Ecto neural progenitor cell (in vitro differentiated cells): ENCODE measurements at places on chromosomes 7 and 10.

DNA sequence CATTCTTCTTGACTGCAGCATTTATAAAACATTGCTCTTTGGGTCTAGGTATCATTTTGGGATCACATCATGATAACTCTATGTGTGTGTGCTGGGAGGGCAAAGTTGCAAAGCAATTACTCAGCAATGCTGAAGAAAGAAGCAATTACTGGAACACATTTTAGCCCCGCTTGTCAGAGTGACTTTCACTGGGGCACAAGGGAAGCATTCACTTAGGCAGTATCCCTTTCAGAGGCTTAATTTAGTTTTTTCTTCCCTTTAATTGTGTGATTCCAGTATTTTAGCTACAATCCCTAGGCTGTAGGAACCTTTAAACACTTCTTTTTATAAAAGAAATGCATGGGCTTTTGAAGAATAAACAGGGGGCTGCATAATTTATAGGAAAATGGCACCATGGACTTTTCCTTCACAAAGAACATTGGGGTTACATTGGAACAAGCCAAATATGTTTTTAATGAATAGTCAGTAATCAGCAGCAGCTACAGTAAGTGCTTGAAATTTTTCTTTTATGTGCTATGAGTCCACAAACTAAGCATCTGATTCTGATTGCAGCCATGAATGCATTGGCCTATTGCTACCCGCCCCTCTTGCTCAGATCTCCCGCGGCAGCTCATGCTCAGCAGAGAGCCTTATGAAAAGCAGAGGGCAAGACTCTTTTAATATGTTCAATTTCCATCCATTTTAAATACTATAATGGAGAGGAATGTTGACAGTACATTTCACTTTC is 51.2 kb upstream of the NXPH1 start:
- DNase-seq: no peak

DNA sequence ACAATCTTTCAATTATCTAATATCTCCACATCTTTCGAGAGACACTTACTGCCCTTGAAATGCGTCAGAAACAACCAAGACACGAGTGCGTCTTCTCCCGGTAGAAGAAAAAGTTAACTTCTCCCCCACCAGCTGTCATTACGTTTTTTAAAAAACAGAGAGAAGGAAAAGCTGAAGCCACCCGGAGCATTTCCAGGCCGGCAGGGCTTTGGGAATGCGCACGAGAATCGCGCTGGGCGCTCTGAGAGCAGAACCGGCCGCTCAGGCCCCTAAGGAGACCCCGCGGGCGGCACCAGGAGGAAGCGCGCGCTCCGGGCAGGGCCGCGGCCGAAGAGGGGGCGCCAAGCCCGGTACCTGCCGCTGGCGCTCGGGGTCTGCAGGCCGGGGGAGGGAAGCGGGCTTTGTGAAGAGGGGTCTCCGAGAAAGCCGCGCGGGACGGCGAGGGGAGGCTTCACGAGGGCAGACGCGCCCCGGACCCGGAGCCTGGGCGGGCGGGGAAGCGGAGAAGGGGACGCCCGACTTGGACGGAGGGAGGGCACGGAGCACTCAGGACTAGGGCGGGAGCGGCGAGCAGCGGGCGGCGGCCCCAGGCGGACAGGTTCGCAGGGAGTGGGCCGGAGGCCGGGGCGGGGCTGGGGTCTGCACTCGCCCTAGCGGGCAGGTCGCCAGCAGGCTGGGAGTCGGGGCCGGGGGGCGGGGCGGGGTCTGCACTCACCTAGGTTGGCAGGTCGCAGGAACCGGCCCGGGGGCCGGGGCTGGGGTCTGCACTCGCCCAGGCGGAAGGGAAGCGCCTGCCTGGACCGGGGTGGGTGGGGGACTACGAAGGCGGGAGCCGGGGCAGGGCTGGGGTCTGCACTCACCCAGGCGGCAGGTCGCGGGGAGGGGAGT is 932 bp downstream of the ESYT2 start:
- peak; percentile 78 for DNase-seq

DNA sequence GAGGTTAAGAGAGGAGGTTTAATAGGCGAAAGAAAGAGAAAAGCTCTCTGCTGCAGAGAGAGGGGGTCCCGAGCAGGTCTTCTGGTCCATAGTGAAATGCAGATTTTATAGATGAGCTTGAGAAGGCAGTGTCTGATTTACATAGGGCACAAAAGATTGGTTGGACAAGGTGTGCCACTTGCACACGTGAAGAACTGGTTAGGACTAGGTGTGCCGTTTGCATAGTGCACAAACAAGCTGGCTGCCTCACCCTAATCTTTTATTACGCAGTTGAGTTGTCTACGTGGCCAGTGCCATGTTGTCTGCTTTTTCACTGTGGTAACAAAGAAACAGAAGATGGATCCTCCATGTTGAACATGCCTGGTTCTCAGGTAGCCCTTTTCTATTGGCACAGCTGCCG is 82.6 kb downstream of the AMPH start:
- no peak for DNase-seq

- DNase-seq: no peak
Observed at GRCh38 chr7:149196151-149196704, 882 bp downstream of the ZNF282 start.

GRCh38 chr7:129569811-129570215 is 41.7 kb upstream of the NRF1 start:
- no peak for DNase-seq

GRCh38 chr7:105315357-105315756 is 73.4 kb downstream of the SRPK2 start:
- no peak for DNase-seq

DNA sequence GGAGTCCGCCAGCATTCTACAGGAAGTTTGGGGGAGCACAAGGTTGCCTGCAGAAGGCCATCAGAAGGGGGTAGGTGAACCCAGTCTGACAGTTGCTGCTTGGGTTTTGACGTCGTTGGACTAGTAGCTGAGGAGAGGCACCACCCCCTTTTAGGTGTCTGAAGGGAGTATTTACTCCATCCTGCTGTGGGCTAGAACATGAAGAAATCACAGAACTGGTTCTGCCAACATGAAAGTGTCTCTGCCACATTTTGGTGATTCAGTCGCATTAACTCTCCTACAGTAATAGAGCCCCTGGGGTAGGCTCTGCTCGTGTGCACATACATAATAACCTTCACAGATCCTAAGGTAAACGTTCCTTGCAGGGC is 834 bp upstream of the TRIL start:
- no peak for DNase-seq

GRCh38 chr7:24442170-24442777 is 131.0 kb upstream of the PALS2 start:
- no peak for DNase-seq

DNA sequence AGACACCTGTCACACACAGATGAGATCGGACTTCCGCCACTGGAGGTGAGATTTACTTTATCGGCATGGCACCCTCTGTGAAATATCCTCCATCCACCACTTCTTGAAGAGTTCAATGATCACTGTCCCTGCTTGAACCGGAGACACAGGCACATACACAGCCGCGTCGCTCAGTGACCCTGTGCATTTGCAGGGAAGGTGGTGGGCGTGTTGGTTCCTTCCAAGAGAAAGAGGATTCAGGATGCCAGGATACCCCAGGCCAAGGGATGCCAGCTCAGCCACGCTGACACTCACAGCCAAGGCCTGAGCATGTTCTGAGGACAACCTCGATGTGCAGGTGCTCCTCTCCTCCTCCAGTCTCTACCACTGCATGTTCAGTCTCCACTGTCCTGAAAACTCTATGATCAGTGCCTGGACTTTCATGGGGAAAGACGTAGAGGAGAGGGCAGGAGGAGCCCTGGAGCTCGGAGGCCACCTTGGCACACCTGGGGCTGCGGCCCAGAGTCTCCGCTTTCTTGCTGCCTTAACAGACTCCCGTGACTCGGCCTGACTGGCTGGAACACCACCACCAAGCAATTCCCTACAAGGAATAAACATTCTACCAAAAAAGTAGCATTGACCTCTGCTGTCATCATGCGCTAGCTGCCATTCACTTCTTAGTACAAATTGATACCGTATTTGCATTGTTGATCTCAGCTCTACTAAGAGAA is 115.2 kb downstream of the TCERG1L start:
- peak; percentile 17 for DNase-seq

GRCh38 chr10:43287056-43288007 is 20.5 kb upstream of the RASGEF1A start:
- no peak for DNase-seq

GRCh38 chr7:151624246-151624928 is 104.7 kb upstream of the RHEB start:
- no peak for DNase-seq
